ENCODE measurements at places on chromosomes 1 and 21.
A peak's percentile ranks its signal among the peaks of the same experiment; 100 is the strongest.

DNA sequence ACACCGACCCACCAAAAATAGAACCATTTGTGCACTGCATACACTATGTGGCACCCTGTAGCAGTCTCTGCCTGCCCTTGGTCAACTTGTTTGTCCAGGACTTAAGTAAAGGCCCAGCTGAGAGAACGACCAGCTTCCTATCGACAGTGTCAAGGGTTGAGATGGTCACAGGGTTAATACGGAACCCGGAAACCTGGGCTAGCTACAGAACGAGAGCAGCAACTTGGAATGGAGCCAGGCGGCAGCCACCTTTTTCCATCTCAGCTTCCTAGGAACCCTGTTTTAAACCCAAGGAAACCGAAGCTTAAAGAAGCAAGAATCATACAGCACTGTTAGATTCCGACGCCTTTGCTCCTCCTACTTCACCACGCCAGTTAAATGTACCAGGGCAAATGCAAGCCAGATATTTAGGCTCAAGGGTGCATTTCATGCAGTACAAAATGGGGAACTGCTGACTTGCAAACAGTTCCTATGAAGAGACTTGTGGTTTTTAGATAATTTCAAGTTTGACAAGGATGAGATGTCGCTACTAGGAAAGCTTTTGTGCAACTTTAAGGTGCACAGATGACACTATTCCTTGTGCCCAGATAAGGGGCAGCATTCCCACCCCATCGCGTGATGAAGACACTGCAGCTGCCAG lies 35.5 kb downstream of the SLC66A1 start:
- DNase-seq: no peak

DNA sequence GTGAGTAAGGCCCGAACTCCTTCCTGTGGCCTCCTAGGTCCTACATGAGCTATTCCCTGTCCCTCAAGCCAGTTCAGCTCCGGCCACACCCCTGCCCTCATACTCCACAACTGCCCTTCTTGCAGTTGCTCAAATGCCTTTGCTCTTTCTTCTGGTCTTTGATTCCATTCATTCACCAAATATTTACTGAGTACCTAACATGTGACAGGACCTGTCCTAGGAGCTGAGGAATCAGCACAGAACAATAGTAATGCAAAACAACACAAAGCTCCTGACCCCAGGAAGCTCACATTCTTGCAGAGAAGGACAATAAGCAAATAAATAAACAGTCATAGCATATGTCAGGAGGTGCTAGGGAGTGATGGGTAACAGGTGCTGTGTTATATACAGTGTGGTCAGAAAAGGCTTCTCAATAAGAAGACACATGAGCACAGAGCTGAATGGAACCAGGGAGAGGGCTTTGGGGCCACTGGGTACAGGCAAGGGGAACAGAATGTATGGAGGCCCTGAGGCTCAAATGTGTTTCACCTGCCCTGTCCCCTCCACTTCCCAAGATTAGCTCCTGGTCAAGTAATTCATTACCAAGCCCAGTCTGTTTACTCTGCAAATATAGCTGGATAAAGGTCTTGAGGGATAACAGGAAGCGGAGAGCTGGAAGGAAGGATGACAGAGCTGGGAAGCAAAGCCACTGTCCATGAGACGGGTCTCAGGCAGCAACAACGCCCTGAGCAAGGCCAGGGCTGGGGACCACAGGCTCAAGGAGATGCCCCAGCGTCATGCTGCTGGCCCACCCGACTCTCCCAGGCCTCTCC lies 145.1 kb downstream of the CSMD2 start:
- DNase-seq: no peak

DNA sequence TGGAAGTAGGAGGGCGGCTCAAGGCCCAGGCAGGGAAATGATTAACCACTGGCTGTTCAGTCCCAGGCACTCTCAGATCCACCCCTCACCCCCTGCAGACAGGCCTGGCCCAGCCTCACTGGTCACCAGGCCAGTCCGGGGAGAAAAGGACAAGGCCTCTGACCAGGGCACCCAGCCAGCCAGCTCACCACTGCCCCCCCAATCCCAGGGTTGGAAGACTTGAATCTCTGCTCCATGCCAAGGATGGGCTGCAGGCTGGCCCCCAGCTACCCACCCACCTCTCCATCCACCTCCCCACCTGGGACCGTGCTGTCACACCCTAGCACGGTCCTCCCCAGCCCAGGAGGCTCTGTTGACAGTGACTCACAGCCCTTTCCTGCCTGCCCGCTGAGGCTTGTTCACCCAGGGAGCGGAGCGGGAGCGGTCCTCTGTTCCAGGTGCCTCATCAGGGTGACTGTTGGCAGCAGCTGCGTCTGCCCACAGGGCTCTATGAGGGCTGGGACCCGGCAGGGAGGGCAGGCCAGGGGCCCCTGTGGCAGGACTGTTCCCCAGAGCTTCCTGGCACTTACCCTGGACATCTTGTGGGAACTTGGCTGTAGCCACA lies 2.2 kb downstream of the LAD1 start:
- DNase-seq: peak; percentile 86

DNA sequence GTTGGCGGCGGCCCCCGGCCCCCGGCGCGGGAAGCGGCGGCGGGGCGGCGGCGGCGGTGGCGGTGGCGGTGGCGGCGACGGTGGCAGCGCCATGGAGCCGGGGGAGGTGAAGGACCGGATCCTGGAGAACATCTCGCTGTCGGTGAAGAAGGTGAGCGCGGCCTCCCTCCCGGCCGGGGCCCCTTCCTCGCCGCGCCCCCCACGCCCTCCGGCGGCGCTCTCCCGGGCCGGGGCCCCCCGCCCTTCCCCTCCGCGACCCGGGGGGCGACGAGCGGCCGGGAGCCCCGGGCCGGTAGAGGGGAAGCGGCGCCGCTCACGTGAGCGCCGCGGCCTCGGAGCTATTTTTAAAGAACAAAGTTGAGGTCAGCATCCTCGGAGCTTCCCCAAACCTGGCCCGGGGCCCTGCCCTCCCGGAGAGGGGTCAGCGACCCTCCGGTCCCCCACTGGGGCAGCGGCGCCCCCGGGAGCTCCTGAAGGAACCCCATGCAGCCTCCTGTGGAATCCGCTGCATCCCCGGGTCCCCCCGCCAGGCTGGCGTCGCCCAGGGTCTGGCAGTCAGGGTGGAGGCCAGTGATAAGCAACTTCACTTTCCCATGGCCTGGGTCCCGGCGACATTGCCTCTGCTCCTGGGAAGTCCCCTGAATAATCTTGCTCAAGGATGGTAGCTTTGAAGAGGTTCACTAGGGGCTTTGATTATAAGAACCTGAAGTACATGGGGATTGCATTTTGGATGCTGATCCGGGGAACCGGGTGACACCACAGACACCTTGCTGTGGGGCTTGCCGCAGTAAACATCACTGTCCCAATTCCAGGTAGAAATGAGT lies 560 bp downstream of the PLEKHM2 start:
- DNase-seq: no peak

GRCh38 chr1:90562892-90563291 lies 154.2 kb downstream of the BARHL2 start:
- no peak for DNase-seq

DNA sequence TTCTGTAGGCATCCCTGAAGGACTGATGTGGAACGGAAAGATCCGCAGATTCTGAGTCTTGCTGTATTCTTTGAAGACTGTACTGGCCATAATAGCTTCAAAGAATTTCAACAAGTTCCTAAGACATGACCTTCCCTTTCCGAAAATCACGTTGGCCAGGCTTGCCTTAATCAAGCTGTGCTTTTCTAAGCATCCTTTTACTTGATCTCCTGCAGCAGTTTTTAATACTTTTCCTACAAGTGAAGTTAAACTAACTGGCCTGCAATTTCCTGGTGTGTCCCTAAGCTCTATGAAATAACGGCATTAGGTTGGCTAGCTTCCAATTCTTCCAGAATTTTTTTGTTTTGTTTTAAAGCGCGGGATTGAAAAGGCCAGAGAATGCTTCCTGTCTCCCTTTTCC lies 40.3 kb downstream of the SPAG17 start:
- no peak for DNase-seq

DNA sequence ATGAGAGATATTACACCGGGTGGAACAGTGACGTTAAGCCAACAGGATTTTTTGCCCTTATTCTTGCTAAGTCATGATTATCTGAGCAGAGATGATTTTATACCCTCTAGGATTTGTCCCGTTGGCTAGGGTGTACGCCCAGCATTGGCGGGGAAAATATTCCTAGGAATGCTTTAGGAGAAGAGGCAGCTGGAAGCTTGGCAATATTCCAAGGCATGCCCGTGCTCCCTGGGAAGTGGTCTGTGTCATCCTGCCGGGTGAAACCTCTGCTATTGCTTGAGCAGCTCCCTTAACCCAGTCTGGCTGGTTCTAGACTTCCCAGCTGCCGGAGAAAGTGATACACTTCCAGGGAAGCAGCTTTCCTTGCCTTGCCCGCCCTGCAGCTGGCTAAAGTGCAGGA lies 16.2 kb downstream of the CHRNB2 start:
- DNase-seq: no peak

DNA sequence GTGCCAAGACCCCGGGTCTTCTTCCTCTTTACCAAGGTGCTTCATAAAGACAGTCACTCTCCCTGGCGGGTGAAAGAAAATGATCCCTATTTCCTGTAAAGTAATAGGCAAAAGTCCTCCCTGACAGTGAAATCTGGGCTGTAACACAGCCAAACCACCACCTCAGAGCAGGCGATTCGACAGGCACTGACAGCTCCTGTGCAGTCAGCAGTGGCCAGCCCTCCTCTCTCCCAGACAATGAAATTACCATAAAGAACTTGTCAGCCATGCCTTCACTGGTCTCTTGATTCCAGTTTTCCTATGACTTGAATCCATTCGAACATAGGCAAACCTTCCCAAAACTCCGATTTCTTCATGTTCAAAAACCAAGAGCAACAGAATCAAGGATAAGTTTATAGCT lies 492.2 kb upstream of the DAB1 start:
- no peak for DNase-seq

- no peak for DNase-seq
These were observed at the start of gene ST6GALNAC5 for GRCh38 chr1:76867342-76868130. Gene ST6GALNAC5, plus strand, starts transcription at chr1:76867480.

- no peak for DNase-seq
These were observed 2.8 kb upstream of the C1orf162 start for GRCh38 chr1:111471012-111471411.

All from RCC 7860 (cell line).